ENCODE measurements at places on chromosomes 12 and 14. TPM values are rescaled to one million over a fixed set of nuclear protein-coding genes. Genes with fewer than 3 reads are reported as not detected.

The AMN gene
- total RNA-seq, result 0.90 TPM

The UNC79 gene
- 0.16 TPM for total RNA-seq

The CD27 gene
- total RNA-seq, result not detected

The TEX52 gene
- total RNA-seq, result not detected

The KLRG1 gene
- total RNA-seq, result 0.32 TPM

The SPATA7 gene
- total RNA-seq, result 3.6 TPM

The GOLT1B gene
- total RNA-seq, result 72.8 TPM

The STRN3 gene
- 18.5 TPM for total RNA-seq

The CCDC196 gene
- total RNA-seq, result not detected

The CLEC1B gene
- total RNA-seq, result not detected

The CEP83 gene
- 4.1 TPM for total RNA-seq

Measured in cardiac atrium fibroblast (primary cell).